Esophagus squamous epithelium (tissue), 5 donors: ENCODE measurements at places on chromosomes 6 and 20.

DNA sequence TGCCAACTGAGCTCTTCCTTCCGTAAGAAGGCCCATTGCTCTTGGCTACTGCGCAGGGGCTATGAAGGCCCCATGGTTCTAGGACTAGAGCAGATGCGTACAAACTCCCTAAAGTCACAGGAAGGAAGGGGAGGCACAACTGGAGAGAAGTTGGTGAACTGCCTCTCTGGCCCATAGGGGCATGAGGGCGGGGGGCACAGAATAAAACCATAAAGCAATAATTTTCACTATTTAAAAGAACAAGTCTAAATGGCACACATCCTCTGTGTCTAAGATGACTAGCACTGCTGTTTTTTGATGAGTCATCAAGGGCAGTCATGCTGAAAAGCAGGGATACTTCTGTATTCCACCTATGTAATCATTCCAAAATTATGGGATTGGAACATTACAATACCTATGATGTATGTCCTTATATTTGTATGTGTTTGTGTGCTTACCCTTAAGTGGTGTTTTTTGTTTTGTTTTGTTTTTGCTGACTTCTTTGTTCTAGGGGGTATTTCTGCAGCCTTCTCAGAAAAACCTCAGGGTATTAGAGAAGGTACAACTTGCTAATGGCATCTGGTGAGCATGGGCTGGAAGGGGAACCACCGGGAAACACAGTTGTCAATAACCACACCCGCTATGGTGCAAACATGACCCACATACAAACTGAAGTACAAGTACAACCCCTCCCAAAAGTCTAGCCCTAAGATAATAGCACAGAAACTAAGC is 36.9 kb downstream of the B4GALT5 start:
- DNase-seq: no peak

- no peak for DNase-seq
Measured at GRCh38 chr6:12312736-12313135, 22.6 kb downstream of the EDN1 start.

DNA sequence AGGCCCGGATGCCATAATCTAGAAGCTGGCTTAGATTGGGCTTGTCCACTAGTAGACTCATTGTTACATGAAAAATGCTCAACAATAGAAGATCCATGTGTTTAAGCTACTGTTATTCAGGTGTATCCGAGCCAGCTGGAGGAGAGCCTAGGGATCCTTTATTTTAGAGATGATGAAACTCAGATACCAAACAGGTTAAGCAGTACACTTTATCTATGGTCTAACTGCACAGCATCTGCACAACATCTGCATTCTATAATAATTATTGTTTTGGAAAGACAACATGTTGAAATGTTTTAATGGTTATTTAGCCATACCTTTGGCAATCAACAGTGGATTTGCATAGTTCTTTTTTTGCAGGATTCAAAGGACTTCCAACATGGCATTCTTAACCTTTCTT is 134.1 kb downstream of the RFPL4B start:
- no peak for DNase-seq

DNA sequence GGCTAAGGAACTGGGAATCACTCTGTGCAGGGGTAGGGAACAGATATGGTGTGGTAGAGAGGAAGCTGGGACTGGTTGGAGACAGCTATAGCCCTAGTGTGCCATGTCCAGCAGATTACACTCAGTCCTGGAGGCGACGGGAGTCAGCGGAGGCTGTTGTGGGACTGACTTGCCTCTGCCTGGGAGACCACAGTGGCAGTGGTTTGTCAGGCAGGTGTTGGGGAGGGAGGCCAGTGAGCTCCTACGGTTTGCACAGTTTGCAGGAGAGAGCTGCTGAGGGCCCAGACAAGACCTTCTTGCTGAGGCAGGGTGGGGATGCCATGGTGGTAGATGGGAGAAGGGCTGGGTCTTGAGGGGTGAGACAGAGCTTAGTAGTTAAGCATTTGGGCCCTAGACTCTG is 4.9 kb downstream of the PLCG1 start:
- DNase-seq: no peak

GRCh38 chr6:87152526-87152955 is 2.8 kb upstream of the ZNF292 start:
- DNase-seq: no peak

GRCh38 chr6:167013946-167014345 is 14.7 kb downstream of the CEP43 start:
- DNase-seq: no peak

- DNase-seq: no peak
Measured at GRCh38 chr20:50928469-50928868, 2.8 kb downstream of the ADNP start.

- DNase-seq: no peak
Measured at GRCh38 chr6:158991017-158991723, 8.8 kb downstream of the RSPH3 start.

DNA sequence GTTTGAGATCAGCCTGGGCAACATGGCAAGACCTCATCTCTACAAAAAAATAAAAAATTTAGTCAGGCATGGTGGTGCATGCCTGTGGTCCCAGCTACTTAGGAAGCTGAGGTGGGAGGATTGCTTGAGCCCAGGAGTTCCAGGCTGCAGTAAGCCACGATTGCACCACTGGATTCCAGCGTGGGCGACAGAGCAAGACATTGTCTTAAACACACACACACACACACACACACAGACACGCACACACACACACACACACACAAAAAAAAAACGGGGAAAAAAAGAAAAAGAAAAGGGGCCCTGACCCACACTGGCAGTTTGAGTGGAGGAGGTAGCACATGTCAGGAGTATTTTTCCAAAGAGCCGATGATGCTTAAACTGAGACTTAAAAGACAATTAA is 122.2 kb downstream of the AFG1L start:
- no peak for DNase-seq

- DNase-seq: no peak
Measured at GRCh38 chr6:23302514-23302913, 733.1 kb downstream of the HDGFL1 start.

DNA sequence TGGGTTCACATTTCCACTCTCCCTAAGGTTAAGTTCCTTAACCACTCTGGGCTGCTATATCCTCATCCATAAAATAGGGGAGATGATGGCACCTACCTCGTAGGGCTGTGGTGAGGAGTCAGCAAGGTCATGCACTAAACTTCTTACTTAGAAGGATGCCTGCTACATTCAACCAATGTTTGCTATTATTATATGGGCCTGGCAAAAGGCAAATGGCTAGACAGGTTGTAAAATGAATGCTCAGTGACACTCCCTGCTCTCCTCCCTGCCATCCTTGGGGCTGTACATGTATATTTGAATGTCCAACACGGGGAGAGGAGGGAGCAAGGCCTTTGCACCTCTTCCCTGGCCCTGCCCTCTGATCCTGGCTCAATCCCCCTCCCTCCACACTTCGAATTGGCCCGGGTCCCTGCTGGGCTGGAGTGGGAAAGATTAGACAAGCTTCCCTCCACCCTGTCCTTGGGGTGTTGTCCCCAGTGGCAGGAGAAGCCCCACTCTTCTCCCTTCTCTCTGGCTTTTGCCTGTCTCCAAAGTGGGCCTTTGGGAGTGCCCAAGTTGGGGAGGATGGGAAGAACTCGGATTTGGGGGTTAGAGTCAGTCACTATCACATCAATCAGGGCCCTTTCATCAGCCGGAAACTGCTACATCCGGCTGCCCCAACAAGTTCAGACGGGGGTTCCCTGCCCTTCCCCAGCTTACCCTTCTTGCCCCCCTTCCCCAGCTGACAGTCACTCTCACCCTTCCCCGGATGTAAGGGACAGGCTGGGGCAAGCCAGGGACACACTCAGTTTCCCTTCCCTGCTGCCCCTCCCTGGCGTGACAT is 36.3 kb upstream of the VEGFA start:
- no peak for DNase-seq

- DNase-seq: no peak
Measured at GRCh38 chr6:147361311-147361981, 147.0 kb upstream of the SAMD5 start.
